ENCODE measurements at places on chromosomes 3 and 15.

- DNase-seq: no peak
Observed at GRCh38 chr3:191373327-191373726, 43.0 kb upstream of the UTS2B start.

- no peak for DNase-seq
Observed at GRCh38 chr15:39498629-39499028, 82.2 kb upstream of the THBS1 start.

- no peak for DNase-seq
Observed at GRCh38 chr3:28612232-28612631, 263.6 kb upstream of the AZI2 start.

DNA sequence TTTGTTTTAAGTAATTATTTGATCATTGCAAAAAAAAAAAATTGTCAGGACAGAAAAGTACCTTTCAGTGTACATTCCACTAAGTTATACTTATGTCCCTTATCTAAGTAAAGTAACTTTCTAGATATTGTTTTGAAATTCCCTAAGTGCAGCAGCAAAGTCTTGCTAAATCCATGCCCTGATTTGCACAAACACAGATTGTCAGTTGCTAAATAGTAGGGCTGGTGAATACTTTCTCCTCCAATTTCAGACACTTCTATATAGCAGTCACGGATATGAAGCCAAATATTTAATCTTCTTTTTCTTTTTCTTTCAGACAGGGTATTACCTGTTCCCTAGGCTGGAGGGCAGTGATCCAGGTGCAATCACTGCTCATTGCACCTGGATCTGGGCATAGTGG is 12.9 kb downstream of the LRRC2 start:
- no peak for DNase-seq

DNA sequence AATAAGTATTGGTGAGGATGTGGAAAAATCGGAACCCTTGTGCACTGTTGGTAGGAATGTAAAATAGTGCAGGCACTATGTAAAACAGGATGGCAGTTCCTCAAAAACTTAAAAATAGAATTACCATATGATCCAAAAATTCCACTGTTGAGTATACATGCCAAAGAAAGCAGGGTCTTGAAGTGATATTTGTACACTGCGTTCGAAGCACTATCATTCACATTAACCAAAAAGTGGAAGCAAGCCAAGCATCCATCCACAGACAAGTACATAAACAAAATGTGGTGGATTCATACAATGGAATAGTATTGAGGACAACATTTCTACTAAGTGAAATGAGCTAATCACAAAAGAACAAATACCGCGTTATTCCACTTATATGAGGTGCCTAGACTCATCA is 200.7 kb downstream of the TJP1 start:
- no peak for DNase-seq

DNA sequence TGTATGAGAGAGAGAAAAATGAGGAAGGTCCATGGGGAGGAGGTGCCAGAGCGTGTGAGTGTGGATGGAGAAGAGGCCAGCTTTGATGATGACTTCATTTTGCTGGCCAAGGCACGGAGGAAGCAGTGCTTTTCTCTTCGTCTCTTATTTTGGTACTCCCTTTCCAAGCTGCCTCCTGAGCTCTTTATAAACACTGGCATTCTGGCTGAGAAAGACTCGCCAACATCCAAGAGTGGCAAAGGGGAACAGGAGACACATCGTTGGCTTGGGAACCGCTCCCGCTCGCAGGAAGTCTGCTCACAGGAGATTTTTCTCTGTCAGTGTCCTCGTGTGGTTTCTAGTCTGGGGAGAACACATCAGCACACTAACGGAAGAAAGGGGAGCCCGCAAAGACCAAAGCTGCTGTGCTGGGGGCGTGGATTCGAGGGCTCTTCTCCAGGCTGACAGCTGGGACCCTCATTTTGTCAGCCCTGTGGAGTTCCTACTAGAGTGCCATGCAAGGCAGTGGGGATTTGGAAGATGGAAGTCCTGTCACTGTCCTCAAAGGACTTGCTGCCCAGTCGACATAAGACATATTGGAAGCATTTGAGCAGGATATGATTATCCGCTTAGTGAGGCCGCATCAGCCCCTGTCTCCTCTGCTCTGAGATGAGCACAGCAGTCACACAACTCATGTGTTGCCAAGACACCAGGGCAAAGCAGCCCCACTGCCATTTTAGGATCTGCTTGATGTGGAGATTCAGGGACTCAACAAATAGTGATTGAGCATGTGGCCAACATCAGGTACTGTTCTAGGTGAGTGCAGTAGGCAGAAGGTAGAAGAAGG is 8.0 kb upstream of the SEMA4B start:
- DNase-seq: no peak

GRCh38 chr3:121626495-121626894 is 33.3 kb downstream of the FBXO40 start:
- no peak for DNase-seq

GRCh38 chr15:44718927-44719292 is 7.6 kb downstream of the B2M start:
- no peak for DNase-seq

GRCh38 chr15:82850731-82851130 is 41.3 kb downstream of the WHAMM start:
- DNase-seq: no peak

DNA sequence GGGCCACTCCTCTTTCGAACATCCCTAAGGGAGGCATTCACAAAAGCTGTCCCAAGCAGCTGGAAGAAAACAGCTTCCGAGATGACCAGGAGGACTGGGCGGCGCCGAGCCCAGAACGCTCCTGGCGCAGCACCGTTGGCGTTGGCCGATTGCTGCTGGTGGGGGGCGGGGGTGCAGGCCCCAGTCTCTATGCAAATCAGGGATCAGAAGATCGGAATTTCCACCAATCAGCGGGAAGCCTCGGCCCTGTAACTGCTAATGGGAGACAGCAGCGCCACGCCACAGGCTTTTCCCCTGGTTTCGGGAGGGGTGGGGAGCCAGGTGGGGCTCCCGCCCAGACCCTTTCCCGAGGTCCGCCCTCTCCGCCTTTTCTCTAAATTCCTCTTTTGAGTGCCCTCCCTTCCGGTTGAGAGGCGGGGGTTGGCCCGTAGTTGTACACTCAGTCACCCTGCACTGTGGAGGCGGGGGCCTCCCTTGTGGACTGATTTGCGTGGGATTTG is 27.0 kb downstream of the HMCES start:
- DNase-seq: peak; percentile 30

DNA sequence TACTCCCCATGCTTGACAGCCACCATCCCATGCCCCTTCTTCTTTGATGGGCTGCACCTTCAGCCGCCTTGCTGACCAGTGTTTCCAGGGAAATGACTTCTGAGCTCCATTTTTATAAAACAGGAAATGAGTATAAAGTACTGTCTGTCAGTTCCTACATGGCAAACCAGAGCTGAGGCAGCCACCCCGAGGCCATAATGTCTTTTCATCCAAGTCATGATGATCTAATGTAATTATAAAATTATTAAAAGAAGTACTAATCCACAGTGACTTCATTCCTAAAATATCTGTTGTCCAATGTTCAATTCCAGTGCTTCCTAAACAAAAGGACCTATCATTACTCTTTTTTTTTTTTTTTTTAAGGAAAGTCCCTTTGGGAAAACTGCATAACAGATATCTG is 75.2 kb upstream of the HERC1 start:
- DNase-seq: no peak

GRCh38 chr3:114333180-114333922 is 39.5 kb downstream of the TIGIT start:
- no peak for DNase-seq

DNA sequence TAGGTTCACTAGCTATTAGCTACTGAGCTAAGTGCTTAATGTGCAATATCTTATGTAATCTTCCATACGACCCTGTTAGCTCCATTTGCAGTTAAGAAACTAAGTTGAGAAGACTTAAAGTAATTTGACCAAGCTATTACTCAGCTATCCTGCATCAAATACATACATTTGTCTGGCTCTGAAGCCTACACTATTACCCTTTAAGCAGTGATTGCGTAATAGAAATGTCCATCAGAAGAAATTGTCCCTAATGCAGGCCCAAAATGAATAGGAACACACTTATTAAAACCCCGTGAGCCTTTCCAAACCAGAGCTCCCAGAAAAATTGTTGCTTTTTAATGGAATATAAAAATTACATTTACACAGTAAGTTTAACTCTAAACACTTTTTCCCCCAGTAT is 5.3 kb upstream of the MYO1E start:
- no peak for DNase-seq

- DNase-seq: no peak
Observed at GRCh38 chr15:40055576-40056293, 16.8 kb upstream of the SRP14 start.

DNA sequence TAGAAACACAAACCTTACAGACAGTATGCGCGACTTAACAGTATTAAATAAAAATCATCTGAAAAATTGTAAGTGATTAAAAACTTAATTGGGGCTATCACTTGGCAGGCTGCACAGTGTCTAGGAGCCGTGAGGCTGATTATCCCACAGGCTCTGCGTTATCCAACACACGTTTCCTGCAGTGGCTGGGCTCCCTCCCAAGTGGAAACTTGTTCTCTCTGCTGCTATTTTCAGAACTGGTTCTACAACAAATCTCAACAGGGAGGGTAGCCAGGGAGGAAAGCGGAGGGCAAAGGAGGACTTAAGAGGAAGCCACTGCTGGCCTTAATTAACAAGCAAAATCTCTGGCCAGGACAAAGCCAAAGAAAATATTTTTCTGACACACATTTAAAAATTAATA is 555.2 kb downstream of the MAGI1 start:
- DNase-seq: peak; percentile 45

- no peak for DNase-seq
Observed at GRCh38 chr3:150141790-150142326, 171.2 kb upstream of the PFN2 start.

- DNase-seq: no peak
Observed at GRCh38 chr15:41887893-41888292, 6.0 kb downstream of the SPTBN5 start.

DNA sequence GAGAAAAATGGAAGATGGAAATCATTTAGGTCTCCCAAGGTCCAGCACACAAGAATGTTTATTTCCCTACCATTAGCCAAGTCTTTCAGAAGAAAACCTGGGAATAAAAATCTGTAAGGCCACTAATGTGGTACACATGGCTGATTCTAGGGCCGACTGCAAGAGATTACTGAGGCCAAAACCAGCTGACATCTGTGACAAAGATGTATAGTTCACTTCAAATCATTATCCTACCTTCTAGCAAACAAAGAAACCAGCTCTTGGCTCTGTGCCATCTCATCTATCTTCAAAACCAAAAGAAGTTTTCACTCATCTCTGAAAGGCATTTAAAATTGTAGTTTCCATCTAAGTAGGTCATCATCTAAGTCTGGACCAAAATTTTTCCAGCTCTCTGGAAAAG is 43.9 kb downstream of the ERC2 start:
- DNase-seq: no peak

DNA sequence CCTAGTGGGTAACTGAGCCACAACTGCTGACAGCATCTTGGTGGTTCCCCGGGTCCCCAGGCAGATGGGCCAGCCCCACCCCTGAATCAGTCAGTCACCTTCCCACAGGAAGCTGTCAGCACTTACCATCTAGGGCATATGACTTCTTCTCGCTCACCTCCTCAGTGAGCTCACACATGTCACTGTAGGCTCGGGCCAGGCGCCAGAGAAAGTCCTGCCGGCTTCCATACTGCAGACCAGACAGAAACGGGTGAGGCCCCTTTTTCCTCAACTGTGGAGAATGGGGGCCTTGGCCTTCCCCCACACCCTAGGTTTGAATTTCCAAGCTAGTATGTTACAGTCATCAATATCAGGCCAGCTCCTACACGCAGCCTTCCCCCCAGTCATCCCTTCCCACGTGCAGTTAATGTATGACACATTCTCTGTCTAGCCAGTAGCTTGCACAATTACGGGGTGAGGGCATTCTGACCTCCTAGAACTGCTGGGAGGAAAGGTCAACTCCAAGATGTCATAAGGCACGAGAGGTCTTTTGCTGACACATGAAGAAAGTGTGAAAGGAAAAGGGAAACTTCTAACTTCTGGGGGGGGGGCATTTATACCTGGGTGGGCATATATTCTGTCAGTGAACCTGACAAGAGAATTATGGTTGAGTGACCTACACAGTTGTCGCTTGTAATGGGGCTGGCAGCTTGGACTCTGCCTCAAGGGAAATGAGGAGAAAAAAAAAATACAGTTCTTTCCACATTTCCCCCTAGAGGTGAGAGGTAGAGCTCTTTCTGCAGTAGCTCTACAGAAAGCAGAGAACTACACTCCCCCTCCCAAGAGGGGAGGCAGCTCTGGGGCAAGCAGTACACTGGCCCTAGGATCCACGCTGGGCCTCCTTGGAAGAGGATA is 10.9 kb downstream of the RMDN3 start:
- peak; percentile 10 for DNase-seq

GRCh38 chr15:82058517-82059204 is 12.8 kb upstream of the MEX3B start:
- no peak for DNase-seq

GRCh38 chr15:69478259-69478781 is 25.7 kb downstream of the RPLP1 start:
- peak; percentile 34 for DNase-seq

- DNase-seq: no peak
Observed at GRCh38 chr15:73841756-73842725, 31.3 kb upstream of the TBC1D21 start.

- no peak for DNase-seq
Observed at GRCh38 chr3:4684117-4684516, 191.0 kb downstream of the ITPR1 start.

DNA sequence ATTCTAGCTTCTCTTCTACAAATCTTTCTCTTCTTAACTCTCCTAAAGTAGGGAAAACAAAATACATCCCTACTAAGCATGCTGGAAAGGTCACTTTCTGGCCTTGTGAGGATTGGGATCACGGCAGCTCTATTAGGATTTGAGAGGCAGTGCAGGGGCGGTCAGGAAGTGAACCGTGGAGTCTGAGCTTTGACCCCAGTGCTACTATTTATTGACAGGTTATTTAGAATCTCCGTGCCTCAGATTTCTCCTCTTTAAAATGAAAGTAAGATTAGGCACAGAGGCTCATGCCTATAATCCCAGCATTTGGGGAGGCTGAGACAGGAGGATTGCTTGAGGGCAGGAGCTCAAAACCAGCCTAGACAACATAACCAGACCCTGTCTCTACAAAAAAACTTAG is 42.0 kb upstream of the CHRM5 start:
- no peak for DNase-seq

DNA sequence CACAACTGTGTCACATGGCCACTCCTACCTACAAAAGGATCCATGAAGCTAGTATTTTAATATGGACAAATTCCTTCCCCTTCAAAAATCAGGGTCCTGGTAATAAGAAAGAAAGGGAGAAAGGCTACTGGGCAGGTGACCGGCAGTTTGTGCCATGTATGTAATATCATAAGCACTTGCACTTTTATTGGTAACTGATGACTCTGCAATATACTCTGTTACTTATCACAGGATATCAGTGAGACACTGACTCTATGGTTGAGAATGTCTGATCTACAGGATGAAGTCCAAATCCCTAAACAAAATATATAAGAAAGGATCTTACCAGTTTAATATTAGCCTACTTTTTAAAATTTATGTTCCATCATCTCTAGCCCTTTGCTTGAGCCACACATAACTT is 315.2 kb downstream of the AGBL1 start:
- DNase-seq: no peak

DNA sequence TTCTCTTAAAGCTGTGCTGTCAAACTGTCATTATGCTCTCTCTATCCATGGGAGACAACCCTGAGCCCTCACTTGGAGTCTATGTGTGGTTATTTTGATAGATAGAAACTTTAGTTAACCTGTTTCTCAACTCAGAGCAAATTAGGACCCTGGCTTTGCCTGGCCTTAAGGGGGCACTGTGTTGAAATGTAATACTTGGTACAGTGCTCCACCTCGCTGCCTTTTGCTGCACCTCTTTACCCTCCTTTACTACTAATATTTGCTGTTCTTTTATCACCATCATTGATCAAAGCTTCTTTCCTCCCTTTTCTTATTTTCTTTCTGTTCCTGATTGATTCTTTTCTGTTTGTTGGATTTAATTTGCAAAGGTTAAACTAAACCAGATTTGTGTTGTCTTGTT is 34.3 kb downstream of the STT3B start:
- DNase-seq: no peak

All from substantia nigra (tissue), 51 donors.